NK-92 treated with Interleukin-12 subunit alpha and Interleukin-12 subunit beta, amount 100 ng/mL, for 24 hours (cell line): ENCODE measurements at places on chromosomes 2 and 18.

DNA sequence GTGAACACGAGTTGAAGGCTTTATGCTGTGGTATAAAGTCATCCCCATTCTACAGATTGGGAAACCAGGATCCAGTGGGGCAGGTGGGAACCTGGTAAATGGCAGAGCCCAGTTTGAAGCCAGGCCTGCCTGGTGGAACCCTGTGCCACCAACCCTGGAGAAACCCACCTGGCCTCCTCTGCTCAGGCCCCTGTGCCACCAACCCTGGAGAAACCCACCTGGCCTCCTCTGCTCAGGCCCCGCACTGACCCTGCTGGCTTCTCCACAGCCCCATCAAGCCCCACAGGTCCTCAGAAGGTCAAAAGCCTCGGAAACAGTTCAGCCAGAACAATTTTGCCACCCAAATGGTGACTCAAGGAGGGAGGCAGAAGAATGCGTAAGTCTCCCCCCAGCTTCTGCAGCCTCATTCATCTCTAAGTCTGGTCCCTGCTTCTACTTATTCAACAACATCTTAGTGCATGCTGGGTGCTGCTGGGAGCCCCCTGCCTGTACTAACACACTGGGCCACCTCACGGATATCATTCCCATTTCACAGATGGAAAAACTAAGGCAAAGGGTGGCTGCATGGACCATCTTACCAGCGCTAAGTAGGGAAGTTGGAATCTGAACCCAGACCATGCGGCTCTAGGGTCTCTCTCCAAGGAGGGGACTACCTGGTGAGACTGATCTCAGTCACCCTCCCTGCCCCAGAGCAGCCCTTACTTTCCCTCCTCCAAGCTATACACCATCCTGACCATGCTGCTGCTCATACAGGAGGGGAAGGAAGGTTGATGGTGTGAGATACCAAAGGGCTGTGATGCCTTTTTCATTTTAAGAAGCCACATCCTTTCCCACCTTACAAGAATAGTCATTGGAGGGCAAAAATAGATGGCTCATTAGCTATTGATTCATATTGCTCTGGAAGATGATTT lies 93.7 kb upstream of the ID2 start:
- DNase-seq: peak; percentile 14

DNA sequence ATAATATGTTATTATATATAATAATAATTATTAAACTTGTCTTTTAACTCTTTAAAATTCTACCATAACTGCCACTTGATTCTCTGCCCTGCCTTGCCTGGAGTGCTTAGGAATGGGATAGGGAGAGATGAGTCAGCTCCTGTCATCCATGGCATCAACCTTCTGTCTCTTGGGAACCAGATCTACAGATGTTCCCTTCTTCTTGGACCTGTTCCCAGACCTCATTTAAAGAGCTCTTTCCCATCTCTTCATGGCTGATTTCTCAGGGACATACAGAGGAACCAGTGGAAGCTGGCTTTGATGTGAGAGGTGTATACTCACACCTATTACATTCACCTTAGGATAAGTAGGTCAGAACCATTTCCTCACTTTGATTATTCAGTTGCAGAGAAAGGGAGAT lies 155.3 kb upstream of the MYO3B start:
- DNase-seq: no peak

DNA sequence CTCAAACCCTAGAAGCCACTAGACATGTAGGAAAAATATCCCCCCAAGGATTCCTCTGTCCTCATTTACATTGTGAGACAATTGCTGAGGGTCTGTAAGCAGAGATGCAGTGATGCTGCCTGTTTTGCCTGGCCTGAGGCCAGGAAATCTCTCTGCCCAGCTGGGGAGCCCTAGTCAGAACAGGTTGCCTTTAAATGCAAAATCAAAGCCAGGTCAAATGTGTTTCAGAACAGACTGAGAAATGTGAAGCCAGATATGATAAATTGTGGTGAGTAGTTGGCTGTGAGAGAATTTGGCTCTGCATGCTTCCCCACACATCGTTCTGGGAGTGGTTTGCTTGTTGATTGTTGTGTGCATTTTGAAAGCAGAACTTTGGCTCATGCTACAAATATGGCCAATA lies 38.4 kb upstream of the NXPH2 start:
- no peak for DNase-seq

DNA sequence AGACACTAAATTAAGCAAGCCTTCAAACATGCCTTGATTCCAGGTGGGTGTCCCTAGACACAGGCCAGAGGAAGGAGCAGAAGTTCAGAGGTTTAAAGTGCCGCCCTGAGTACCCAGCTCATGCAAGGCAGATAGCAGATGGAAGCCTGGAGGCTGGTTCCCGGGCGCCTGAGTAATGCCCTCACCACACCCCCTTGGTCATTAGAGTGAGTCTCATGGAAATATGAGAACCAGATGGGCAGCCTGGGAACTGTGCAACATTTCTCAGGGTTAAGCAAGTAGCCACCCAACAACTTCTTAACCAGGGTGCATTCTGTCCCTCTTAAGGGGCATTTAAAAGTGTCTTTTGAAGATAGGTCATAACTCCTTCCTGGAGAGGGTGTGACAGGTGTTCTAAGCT lies 44.1 kb downstream of the TGFA start:
- DNase-seq: no peak

GRCh38 chr2:130846686-130847375 lies 10.1 kb downstream of the ARHGEF4 start:
- no peak for DNase-seq

- no peak for DNase-seq
Observed at GRCh38 chr2:161354106-161354505, 45.9 kb downstream of the PSMD14 start.

- DNase-seq: no peak
Observed at GRCh38 chr2:28340312-28341202, 52.1 kb upstream of the FOSL2 start.

GRCh38 chr18:48222118-48222517 lies 187.1 kb downstream of the ZBTB7C start:
- DNase-seq: no peak

GRCh38 chr2:5925604-5926003 lies 233.4 kb downstream of the SOX11 start:
- DNase-seq: no peak

DNA sequence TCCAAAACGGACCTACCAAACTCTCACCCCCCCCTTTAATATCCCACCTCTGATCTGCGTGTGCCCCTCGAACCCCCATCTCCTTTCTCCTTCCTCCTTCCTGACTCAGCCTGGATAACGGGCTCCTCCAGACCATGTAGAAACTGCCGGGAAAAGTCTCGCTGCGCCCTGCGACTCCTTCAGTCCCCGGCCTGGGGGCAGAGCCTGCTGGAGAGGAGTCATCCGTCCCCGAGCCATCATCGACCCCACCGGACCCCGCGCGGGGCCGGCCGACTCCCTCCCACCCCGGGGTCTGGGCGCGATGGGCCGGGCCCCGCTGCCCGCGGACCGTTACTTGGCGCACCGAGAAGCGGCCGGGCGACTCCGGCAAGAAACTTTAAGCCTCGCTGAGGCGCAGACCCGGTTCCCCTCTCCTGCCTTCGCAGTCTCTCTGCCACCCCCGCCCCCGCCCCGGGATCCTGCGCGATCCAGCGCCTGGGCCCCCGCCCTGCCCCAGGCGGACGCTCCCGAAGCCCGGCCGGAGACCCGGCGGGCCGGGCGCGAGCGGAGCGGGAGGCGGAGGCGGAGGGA lies 3.4 kb downstream of the ZEB2 start:
- DNase-seq: peak; percentile 45

GRCh38 chr2:120680136-120680761 lies 55.4 kb upstream of the GLI2 start:
- peak; percentile 48 for DNase-seq

GRCh38 chr2:191916826-191917225 lies 69.9 kb upstream of the CAVIN2 start:
- no peak for DNase-seq

DNA sequence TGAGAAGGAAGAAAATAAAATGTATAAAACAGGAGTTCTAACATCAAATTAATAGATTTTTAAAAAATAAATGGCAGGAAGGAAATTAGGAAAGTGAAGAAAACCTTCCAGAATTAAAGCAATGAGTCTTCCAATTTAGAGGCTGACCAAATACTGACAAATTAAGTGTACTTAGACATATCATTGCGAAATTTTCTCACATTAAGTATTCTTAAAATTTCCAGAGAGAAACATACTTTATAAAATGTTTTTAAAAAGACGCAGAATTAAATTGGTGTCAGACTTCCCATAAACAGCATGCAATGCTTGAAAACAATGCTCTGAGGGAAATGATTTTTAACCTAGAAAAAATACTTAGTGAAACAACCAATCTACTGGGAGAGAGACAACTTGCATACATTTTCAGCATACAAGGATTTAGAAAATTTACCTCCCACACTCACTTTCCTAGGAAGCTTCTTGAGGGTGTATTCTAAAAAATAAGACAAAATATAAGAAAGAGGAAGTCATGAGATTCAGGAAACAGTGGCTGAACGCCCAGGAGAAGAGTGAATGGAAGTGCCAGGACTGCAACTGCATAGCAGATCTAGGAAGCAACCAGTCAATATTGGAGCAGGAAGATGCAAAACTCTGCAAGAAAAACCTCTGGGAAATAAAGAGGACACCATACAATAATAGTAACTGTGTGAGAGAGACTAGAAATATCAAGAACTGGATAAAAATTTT lies 339.9 kb downstream of the ADCYAP1 start:
- no peak for DNase-seq
